Articular chondrocyte of knee joint (primary cell): ENCODE measurements at places on chromosomes 1 and 21. TPM values are rescaled to one million over a fixed set of nuclear protein-coding genes. Genes with fewer than 3 reads are reported as not detected.

SLC9C2 gene
- under 0.01 TPM in 1 of 2 replicates, not detected in the other for total RNA-seq

TNFAIP8L2 gene
- not detected in 2 replicates for total RNA-seq

KCNJ9 gene
- total RNA-seq: under 0.01 and 0.11 TPM in 2 replicates

THRAP3 gene
- total RNA-seq: 121 and 148 TPM in 2 replicates

NDC1 gene
- 18.3 and 21.8 TPM in 2 replicates for total RNA-seq

FALEC gene
- not detected in 2 replicates for total RNA-seq

SELL gene
- total RNA-seq: 1.0 and 1.5 TPM in 2 replicates

HSPG2 gene
- total RNA-seq: 251 and 279 TPM in 2 replicates

LCE3D gene
- not detected in 2 replicates for total RNA-seq

CFHR5 gene
- total RNA-seq: not detected in 2 replicates

PBX1 gene
- 46.8 and 49.5 TPM in 2 replicates for total RNA-seq

TP73 gene
- 0.22 TPM in 1 of 2 replicates, not detected in the other for total RNA-seq

DIO1 gene
- not detected in 2 replicates for total RNA-seq

SELP gene
- 0.39 and 0.65 TPM in 2 replicates for total RNA-seq

KCNK2 gene
- 12.4 and 46.6 TPM in 2 replicates for total RNA-seq

PGBD2 gene
- 4.1 and 5.9 TPM in 2 replicates for total RNA-seq

LCE1D gene
- not detected in 2 replicates for total RNA-seq

FAM72B gene
- 0.91 and 2.1 TPM in 2 replicates for total RNA-seq

DISP1 gene
- total RNA-seq: 7.2 and 7.4 TPM in 2 replicates

FRRS1 gene
- 28.0 and 42.0 TPM in 2 replicates for total RNA-seq

C4BPA gene
- not detected in 2 replicates for total RNA-seq

BECN2 gene
- total RNA-seq: not detected in 2 replicates

PLA2G2F gene
- not detected in 2 replicates for total RNA-seq

SPRR1B gene
- total RNA-seq: not detected in 2 replicates

PAX7 gene
- total RNA-seq: not detected in 2 replicates

OR10J1 gene
- total RNA-seq: not detected in 2 replicates

CCDC17 gene
- 1.4 and 1.5 TPM in 2 replicates for total RNA-seq

UMODL1 gene
- under 0.01 TPM in 2 replicates for total RNA-seq

LCE2C gene
- not detected in 2 replicates for total RNA-seq
